ENCODE measurements at places on chromosomes 4 and X.

DNA sequence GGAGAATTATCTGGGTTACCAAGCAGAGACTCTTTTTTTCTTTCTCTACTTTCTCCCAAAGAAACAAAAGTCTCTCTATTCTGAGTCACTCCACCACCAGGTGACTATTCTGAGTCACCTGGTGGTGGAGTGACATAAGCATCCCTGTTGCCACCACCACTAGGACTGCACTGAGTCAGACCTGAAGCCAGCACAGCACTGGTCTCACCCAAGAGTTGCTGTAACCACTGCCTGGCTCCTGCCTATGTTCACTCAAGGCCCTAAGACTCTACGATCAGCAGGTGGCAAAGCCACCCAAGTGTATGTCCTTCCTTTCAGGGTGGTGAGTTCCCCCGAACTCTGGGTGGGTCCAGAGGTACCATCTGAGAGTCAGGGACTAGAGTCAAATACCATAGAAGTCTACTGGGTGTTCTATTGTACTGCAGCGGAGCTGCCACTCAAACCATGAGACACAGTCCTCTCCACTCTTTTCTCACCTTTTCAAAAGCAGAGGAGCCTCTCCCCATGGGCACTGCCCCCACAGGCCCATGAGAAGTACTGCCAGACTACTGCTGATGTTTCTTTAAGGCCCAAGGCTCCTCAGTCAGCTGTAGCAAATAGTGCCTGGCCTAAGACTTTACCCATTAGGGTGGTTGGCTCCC lies 209.6 kb upstream of the IRS4 start:
- H3K27ac ChIP-seq, result no peak overlapping the region
- no peak overlapping the region for H3K4me3 ChIP-seq
- no peaks in the 10 kb centered on the region for H3K27me3 ChIP-seq
- DNase-seq, result no peak
- no peaks in the 10 kb centered on the region for H3K36me3 ChIP-seq

DNA sequence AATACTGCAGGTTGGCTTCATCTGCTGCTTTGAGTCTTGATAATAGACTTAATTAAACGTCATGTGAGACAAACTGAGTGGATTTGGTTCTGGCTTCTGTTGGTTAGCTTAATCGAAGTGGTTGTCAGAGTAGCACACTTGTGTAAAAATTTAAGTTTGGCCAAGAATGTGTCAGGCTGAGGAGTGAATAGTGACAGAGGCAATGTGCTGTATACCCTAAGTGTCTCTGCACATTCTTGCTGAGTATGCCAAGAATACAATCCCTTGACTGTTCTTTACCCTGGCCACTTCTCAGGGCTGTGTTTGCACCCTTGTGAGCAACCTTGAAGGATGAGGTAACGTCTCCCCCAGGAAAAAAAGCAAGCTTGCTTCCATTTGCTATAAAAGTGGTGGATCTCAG lies 14.9 kb downstream of the RPS3A start:
- H3K4me1 ChIP-seq, result peaks cover 2% of the 10 kb centered on the region
- no peaks in the 10 kb centered on the region for H3K27me3 ChIP-seq
- H3K36me3 ChIP-seq, result peaks cover 5% of the 10 kb centered on the region
- H3K27ac ChIP-seq, result no peak overlapping the region
- no peak for DNase-seq

- peaks cover 69% of the 10 kb centered on the region for H3K36me3 ChIP-seq
- DNase-seq, result no peak
- no peak overlapping the region for H3K4me3 ChIP-seq
- peaks cover 7% of the 10 kb centered on the region for H3K4me1 ChIP-seq
Observed at GRCh38 chr4:1230971-1231636, 17.8 kb downstream of the CTBP1 start.

DNA sequence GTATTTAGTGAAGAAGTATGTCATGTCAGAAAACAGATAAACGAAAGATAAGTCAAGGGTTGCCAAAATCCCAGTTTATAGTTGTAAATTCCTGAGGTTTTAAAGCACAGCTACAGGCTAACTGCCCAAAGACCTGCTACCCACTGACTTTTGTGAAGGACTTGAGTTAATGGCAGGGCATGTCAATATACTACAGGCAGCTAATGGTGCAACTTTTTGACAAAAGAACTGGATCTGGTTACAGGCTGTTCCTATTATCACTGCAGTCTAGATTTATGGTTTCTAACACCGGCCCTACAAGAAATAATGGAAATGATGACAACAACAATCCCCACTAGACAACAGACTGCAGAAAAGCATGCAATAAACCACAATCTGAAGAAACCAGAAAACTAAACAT lies 6.4 kb downstream of the SCML2 start:
- peaks cover 9% of the 10 kb centered on the region for H3K27me3 ChIP-seq
- no peak overlapping the region for H3K4me3 ChIP-seq
- no peak overlapping the region for H3K27ac ChIP-seq

DNA sequence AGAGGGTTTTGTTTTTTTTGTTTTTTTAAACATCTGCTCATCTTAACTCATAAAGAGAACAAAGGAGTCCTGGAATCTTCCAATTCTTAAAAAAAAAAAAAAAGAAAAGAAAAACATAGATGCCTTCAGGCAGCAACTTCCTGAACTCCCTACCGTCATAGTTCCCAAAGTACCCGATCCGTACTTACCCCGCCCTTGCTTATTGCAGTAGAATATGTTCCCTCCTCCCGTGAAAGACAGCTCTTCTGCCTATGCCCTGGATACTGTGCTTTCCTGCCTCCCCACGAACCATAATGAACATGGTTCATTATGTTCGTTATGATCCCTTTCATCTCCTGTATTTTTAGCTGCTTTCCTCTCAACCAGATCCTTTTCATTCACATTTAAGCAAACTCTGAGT lies 40.3 kb downstream of the KLHL5 start:
- H3K4me1 ChIP-seq, result no peaks in the 10 kb centered on the region
- H3K36me3 ChIP-seq, result peaks cover 24% of the 10 kb centered on the region
- H3K4me3 ChIP-seq, result no peak overlapping the region
- no peaks in the 10 kb centered on the region for H3K27me3 ChIP-seq
- no peak for DNase-seq
- no peak overlapping the region for H3K27ac ChIP-seq

DNA sequence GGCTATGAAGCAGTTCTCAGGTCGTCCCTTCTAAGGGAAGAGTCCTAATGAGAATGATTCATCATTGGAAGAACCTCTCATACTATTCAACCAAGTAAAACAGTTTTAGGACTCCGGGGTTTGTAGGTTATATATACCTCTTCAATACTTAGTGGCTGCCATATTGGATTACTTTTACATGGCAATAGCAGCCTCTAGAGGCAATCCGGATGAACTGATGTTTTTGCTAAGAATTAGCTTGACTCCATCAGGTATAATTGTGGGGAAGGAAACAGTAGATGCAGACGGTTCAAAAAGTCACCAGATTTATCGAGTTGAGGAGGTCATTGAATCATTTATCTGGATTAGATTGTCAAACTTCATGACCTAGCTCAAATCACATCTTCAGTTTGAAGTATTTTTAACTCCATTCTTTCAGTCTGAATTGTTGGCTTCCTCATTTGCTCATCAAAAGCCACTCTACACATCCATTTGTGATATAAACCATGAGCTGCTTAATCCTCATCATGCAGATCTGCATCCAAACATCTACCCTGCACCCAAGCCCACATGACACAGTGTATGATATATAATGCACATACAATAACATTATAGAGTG lies 28.4 kb downstream of the GUCY1B1 start:
- no peaks in the 10 kb centered on the region for H3K36me3 ChIP-seq
- no peak overlapping the region for H3K27ac ChIP-seq
- H3K4me1 ChIP-seq, result peaks cover 2% of the 10 kb centered on the region
- no peak overlapping the region for H3K4me3 ChIP-seq
- peaks cover 4% of the 10 kb centered on the region for H3K27me3 ChIP-seq

DNA sequence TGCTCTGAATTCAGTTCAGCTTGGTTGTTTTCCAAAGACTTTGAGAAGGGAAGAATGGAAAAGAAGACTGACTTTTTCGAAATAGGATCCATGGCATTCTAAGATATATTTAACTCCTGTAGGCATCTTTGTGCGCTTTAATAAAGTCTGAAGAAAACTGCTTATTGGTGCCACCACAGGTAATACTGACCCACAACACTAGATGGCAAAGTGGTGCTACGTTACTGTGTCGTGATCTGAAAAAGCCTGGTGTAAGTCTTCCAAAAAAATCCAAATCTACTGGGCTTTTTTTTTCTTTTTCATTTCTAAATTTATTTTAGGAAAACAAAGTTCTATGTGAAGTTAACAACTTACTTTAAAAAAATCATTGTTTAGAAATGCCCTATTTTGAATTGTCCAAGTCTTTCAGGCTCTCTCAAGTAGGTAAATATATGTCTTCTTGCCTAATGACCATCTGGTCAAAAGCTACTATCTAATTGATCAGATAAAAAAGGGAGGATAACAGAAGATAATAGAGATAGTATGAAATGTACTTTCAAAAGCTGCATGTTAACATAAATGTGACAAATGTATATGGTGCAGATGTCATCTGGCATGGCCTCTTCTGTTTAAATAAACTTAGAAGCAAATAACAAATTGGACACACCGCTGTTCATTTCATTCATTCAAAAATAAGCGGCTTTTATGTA lies 47.0 kb upstream of the MID1IP1 start:
- DNase-seq, result peak; percentile 22
- H3K27me3 ChIP-seq, result no peaks in the 10 kb centered on the region
- no peaks in the 10 kb centered on the region for H3K4me1 ChIP-seq
- no peaks in the 10 kb centered on the region for H3K36me3 ChIP-seq
- H3K27ac ChIP-seq, result no peak overlapping the region

GRCh38 chr4:6116696-6117285 lies 83.6 kb downstream of the JAKMIP1 start:
- peaks cover 4% of the 10 kb centered on the region for H3K36me3 ChIP-seq
- H3K4me3 ChIP-seq, result no peak overlapping the region
- H3K27ac ChIP-seq, result no peak overlapping the region
- H3K4me1 ChIP-seq, result peaks cover 18% of the 10 kb centered on the region
- peaks cover 7% of the 10 kb centered on the region for H3K27me3 ChIP-seq
- DNase-seq, result no peak

GRCh38 chr4:48831532-48832030 lies 693 bp downstream of the OCIAD1 start:
- DNase-seq, result no peak
- no peaks in the 10 kb centered on the region for H3K27me3 ChIP-seq
- peaks cover 27% of the 10 kb centered on the region for H3K36me3 ChIP-seq
- H3K27ac ChIP-seq, result peak overlapping the region; percentile 100

- H3K4me3 ChIP-seq, result no peak overlapping the region
- no peak for DNase-seq
- H3K27me3 ChIP-seq, result peaks cover 7% of the 10 kb centered on the region
Observed at GRCh38 chr4:151432654-151433053, 23.7 kb downstream of the FHIP1A start.

GRCh38 chr4:71698141-71698540 lies 85.7 kb downstream of the GC start:
- no peaks in the 10 kb centered on the region for H3K4me1 ChIP-seq
- no peak overlapping the region for H3K4me3 ChIP-seq
- H3K27ac ChIP-seq, result no peak overlapping the region
- no peak for DNase-seq
- H3K36me3 ChIP-seq, result no peaks in the 10 kb centered on the region

Measured in activated CD4-positive, alpha-beta T cell treated with anti-CD3 and anti-CD28 coated beads, Interleukin-2, amount 10 ng/mL, durations not matched to agents 7 days and 5 days (primary cell).